ENCODE measurements at places on chromosomes 4 and X. TPM values are rescaled to one million over a fixed set of nuclear protein-coding genes. Genes with fewer than 3 reads are reported as not detected.

ZBED1 gene
- total RNA-seq = 53.6 TPM

KCND1 gene
- total RNA-seq = 0.32 TPM

RADX gene
- 0.65 TPM for total RNA-seq

SHROOM2 gene
- total RNA-seq = 3.7 TPM
